ENCODE measurements at places on chromosomes 6 and 20.
A peak's percentile ranks its signal among the peaks of the same experiment; 100 is the strongest.

- DNase-seq: no peak
Measured at GRCh38 chr20:7463290-7463689, 477.0 kb downstream of the HAO1 start.

DNA sequence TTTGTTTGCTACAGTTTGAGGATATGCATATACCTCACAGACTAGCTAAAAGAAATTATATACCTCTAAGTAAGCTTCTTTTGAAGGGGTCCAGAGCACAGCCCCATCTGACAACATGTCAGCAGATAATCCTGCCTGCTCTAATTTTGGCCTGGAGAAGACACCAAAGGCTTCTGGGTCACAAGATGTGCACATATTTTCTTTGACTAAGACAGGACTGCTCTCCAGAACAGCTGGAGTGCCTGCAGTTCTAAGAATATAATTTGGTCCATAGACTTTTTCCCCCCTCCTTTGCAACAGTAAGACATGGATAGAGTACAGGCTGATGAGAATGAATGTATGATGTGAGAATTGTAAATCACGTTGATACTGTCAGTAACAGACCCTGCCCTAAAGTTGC, 107.9 kb upstream of the KCNK16 start:
- DNase-seq: no peak

DNA sequence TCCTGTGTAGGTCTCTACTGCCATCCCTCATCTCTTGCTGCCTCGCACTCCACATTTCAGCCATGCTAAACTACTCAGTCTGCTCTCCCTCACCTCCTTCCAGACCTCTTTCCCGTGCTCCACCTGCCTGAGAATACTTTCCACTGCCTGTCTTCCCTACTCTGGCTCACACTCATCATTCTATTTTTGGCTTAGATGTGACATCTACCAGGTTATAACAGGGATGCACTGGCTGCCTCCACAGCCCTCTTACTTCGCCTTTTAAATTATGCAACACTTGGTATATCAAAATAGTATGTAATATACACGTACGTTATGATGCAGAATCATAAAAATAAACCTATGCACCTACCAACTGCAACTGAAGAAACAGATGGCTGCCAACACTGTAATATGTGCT, 222.8 kb upstream of the DTNBP1 start:
- DNase-seq: no peak

DNA sequence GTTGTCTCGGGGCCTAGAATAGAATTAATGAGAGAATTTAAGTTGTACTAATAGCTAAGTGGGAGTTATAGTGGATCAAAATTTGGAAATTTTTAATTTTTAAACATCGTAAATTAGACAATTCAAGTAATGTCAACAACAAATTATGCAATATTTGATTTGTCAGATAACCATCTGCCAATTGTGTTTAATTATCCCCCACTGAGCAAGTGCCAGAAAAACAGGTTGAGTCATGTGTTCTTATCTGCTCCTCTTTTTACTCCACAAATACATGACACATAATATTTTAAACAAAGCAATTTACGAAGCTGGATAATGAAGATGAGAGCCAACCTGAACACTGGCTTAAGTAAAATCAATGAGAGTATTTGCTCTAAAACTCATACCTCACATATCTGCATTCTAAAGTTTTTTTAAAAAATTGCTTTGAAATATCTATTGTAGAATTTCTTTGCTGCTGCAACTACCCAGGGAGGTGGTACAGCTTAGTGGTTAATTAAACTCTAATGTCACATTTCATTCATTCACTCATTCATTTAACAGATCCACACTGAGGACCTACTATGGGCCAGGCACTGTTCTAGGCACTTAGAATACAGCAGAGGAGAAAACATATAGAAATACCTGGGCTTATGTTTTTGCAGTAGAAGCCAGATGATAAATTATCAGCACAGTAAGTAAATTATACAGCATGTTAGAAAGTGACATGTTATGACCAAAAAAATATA, 57.1 kb upstream of the MAP7 start:
- no peak for DNase-seq

- no peak for DNase-seq
Measured at GRCh38 chr20:53222416-53222815, 250.3 kb downstream of the TSHZ2 start.

DNA sequence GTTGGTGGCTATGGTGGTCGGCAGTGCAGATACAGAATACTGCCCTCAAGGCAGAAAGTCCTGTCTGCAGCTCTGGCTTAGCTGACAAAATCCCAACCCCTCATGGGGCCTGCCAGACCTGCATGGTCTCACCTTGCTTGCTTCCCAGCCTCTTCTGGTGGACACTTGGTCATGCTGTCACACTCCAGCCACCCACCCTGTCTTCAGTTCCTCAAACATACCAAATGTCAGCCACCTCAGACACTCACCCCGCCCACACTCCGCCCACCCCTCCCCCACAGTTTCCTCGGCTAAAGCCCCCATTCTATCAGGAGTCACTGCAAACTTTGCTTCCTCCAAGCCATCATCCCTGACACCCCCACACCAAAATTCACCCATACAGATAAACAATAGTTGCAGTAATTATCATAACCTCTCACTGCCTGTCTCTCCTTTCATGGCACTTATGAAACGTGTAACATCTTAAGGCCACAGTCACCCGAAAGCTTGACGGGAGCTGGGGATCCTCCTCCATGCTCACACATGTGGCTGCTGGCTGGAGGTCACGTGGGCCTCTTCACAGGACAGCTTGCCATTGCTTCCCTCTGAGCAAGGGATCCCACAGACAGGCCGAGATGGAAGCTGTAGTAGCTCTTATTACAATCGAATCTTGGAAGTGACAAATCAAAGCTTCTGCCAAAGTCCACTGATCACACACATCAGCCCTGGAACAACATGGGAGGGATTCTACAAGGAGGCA, 202.2 kb downstream of the PTPRT start:
- no peak for DNase-seq

- no peak for DNase-seq
Measured at GRCh38 chr6:118122161-118122725, 215.2 kb downstream of the SLC35F1 start.

DNA sequence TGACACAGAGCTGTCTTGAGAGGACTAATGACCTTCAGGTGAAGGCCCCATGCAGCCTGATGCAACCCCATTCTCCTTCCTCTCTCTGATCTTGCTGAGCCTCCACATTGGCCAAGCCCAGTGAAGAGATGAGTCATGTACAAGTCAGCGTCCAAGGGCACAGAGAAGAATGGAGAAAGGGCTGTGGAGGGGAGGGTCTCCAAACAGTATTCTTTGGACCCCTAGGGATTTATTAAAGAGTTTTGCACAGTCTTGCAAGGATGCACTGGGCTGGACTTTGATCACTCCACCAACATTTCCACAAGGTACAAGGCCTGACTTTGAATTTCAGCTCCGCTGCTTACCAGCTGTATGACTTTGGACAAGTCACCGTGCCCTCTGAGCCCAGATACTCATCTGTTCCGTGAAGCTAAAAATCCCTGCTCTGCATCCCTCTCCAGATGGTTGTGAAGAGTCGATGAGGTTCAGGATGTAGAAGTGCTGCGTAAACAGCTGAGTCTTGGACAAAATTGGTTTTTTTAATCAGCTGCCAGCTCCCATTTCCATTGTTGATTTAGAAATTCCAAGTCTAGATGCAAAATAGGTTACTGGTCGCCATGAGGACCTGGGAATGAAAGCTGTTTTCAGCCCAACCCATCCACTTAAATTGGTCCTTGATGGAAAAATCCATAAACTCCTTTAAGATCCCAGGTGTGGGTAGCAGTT, 14.1 kb upstream of the KCNG1 start:
- DNase-seq: no peak

GRCh38 chr6:29790626-29791025, 37.0 kb upstream of the HLA-G start:
- no peak for DNase-seq

DNA sequence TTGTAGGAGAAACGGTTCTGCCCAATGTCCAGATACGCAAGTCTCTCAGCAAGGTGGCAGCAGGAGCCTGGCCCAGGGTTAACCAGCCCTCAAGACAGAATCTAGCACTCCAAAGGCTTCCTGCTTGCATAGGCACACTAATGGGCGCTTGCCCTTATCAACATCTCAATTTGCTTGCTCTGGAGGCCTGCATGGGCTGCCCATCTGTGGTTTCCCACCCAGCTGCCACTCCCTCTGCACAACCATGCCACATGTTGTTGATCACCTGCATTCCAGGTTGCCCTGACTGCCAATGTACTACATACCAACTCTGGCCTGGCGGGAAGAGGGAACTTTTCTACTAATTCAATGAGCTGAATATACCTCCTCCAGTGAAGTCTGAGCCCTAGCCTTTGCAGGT, 74.6 kb downstream of the ATG5 start:
- DNase-seq: no peak

- no peak for DNase-seq
Measured at GRCh38 chr6:31861919-31862343, 690 bp downstream of the NEU1 start.

GRCh38 chr20:60482221-60483008, 524.2 kb downstream of the CDH26 start:
- DNase-seq: no peak

DNA sequence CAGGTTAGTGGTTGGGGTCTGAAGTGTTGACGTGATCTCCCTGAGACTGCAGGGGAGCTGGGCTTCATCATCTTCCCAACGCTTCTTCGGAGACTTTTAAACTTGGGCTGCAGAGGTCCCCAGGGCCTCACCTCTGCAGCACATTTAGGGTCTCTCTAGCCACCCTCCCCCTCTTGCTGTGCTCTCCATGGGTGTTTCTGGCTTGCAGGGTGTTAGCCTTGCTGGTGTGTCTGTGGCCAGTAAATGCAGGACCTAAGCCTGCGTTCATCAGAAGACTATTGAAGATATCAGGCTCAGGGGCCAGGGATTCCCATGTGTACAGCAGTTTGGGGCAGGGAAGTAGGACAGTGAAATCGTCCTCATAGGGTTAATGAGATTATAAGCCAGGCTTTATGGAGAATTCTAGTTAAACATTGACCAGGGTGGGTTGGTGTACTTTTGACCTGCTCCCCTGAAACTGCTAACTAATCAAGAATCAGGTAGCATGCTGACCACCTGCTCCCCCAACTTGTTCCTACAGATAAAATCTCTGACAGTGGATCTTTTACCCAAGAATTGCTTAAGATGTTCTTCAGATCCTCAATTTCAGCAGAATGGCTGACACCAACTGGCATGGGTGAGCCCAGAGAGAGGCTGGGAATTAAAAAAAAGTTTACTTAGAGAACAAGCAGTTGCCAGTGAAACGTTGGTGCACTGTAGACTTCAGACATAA, 3.8 kb upstream of the DDO start:
- DNase-seq: no peak

DNA sequence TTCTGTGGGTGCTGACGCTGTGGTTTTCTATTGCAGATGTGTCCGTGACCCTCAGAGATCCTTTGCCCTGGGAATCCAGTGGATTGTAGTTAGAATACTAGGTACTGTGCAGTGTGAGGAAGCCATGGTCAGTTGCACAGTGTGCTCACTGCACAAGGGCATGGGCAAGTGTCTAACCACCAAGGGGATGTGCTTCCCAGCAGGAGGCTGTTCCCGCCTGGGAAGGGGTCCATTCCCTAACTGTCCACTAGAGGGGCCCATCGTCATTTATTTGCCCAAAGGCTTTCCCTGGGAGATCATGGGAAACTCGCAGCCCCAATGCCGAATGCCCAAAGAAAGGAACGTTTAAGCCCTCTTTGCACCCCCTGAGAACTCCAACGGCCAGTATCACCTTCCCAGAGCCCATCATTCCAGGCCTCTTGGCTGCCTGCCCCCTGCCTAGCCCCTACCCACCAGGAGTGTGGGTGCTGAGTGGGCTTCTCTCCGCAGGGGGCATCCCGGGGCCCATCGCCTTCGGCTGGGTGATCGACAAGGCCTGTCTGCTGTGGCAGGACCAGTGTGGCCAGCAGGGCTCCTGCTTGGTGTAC, 26.2 kb downstream of the SLCO4A1 start:
- DNase-seq: peak; percentile 84

- no peak for DNase-seq
Measured at GRCh38 chr6:112176175-112176574, 78.2 kb downstream of the LAMA4 start.

GRCh38 chr6:44772838-44773237, 385.3 kb downstream of the CDC5L start:
- no peak for DNase-seq

- no peak for DNase-seq
Measured at GRCh38 chr20:37958856-37959520, 56.1 kb downstream of the VSTM2L start.

DNA sequence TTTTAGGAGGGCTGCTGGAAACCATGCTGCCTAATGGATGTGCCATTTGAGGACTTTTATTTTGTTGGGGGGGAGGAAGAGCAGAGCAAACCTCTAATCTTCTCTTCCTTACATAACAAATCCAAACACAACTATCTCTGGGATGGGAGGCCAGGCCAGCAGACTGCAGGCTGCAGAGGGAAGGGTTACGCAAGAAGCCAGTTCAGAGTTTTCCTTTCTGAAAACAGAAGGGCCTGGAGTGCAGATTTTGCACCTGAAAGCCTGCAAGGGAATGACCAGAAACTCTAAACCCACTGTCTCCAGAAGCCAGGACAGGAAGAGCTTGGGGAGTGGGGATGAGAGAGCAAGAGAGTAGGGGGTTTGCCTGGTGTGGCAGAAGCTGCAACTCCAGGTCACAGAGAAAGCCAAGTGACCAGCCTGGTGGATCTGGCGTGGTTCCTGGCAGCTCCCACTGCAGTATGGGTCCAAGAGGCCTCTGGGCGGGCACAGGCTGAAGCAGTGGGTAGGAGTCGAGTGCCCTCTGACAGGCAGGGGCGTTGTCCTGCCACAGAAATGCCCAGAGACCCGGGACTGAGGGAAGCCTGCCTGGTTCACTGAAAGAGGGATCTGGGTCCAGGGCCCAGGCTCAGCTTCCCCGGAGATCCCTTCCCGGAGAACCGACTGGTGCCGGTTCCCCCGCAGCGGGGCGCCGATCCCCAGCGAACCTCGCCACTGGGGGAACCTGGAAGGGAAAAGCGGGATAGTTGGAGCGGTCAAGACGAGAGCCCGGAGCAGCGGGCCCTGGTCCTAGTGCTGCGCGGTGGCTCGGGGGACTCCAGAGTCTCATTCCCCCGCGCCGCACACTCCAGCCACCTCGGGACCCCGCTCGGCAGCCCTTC, 6.7 kb downstream of the MAFB start:
- no peak for DNase-seq

DNA sequence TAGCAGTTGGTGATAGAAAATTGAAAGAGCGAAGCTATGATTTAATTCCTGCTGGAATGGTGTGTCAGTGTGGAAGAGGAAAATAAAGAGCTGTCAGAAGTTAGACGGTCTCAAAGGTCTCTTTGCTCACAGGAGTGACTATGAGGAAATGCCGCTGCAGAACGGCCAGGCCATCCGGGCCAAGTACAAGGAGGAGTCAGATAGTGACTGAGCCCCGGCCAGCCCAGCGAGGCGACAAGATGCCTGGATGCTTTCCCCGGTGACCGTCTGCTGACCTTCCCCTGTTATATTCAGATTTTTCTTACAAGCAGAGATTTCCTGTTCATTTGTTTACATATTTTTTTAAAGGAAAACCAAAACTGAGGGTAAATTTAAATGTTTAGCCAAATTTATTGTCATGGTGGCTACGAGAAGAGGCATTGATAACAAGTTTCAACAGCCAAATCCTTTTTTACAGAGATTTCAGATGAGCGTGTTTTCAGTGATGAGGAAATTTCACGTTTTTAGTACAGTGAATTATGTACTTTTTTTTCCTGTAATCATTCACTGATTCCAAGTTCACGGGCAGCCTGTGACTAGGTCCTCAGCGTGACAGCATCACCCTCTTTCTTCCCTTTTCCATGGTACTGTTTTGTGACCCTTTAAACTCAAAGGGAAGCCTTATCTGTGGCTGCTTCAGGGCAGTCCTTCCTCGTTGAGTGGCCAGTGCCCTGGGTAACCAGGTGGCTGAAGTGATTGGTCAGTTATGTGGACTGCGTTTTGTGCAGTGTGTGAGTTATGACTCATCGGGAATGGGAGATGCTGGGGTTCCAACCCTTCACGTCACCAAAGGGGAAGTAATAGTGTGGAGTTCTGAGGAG, 12.6 kb downstream of the DYNLT1 start:
- DNase-seq: no peak

All from SK-N-DZ (cell line).